ENCODE measurements at places on chromosomes 5 and 9.
A peak's percentile ranks its signal among the peaks of the same experiment; 100 is the strongest.

GRCh38 chr9:89522261-89522958 is 24.5 kb upstream of the SEMA4D start:
- DNase-seq = peak; percentile 68
- H3K27me3 ChIP-seq = no peaks in the 10 kb centered on the region
- H3K4me3 ChIP-seq = peak overlapping the region; percentile 74
- H3K4me1 ChIP-seq = peaks cover 78% of the 10 kb centered on the region

GRCh38 chr9:133876144-133876543 is 116.0 kb downstream of the VAV2 start:
- H3K36me3 ChIP-seq = no peaks in the 10 kb centered on the region
- H3K27me3 ChIP-seq = no peaks in the 10 kb centered on the region
- H3K4me3 ChIP-seq = no peak overlapping the region

- no peaks in the 10 kb centered on the region for H3K4me1 ChIP-seq
- DNase-seq = no peak
- H3K36me3 ChIP-seq = peaks cover 3% of the 10 kb centered on the region
- H3K27me3 ChIP-seq = no peaks in the 10 kb centered on the region
- no peak overlapping the region for H3K27ac ChIP-seq
- no peak overlapping the region for H3K4me3 ChIP-seq
Observed at GRCh38 chr9:131954299-131954698, 125.4 kb downstream of the MED27 start.

DNA sequence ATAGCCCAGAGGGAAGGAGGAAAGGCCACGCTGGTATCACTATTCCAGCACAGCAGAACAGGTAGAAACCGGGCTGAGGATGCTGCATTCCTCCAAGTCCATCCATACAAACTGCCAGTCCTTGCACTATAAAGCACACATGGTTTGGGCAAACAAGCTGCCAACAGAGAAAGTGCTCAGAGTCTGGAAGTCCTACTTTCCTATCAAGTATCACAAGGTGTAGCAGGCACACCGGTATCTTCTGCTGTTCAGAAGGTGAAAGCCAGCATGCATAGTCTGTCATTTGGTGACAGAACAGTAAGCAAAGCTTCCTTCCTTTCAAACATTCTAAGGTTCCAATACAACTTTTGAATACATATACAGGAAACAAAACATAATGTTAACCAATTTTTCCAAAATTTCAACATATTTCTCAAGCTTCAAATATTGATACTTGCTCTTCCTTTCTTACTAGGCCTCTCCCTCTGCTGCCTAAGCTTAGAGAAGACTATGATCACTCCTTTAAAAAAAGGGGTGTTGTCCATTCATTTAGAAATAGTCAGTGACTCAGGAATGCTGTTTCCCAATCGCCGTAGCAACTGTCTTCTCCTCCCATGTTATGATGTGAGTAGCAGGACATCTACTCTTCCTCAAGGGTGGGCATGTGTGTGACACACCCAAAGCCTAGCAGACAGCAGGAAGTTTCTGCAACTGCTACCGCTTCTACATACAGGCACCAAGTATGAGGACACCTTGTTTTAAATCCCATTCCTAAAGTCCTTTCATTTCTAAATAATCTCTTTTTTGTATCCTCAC is 14.7 kb downstream of the DIAPH1 start:
- H3K4me3 ChIP-seq = peak overlapping the region; percentile 75
- no peaks in the 10 kb centered on the region for H3K27me3 ChIP-seq
- H3K36me3 ChIP-seq = peaks cover 24% of the 10 kb centered on the region
- H3K4me1 ChIP-seq = peaks cover 74% of the 10 kb centered on the region
- DNase-seq = no peak

DNA sequence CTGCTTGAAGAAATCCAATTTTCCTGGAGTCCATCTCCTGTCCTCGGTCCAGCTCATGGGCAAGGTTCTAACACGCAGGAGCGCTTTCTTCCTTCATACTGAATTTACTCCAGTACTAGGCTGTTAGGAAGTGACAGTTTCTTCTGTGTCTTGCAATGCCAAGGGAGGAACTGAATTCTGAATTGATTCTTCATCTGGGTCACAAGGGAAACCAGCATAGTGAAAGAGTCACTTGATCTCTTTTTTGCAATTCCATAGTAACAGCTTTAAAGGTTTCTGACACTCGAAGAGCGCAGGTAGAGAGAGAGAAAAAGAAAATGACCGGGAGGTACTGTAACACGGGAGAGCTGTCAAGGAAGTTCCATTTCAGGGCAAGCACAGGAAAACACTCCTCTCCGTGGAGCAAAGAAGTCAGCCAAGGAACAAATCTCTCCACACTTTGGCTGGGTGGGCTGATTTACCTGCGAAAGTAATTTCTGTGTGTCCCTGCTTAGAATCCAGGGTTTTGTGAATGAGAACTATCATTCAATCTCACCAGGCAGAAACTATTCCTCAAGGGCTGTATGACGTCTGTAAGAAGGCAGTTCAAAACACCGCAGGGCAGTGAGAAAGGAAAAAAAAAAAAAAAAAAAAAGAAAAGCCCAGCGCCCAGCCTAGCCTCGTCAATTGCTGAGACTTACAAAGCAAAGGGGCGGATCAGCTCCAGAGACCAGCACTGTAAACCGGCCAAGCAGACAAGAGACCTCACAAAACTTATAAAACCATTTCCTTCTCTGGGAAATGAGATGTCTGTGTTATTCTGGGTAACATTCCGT is 617.8 kb downstream of the PDE4D start:
- peaks cover 7% of the 10 kb centered on the region for H3K4me1 ChIP-seq
- H3K27me3 ChIP-seq = peaks cover 39% of the 10 kb centered on the region
- H3K4me3 ChIP-seq = peak overlapping the region; percentile 59

DNA sequence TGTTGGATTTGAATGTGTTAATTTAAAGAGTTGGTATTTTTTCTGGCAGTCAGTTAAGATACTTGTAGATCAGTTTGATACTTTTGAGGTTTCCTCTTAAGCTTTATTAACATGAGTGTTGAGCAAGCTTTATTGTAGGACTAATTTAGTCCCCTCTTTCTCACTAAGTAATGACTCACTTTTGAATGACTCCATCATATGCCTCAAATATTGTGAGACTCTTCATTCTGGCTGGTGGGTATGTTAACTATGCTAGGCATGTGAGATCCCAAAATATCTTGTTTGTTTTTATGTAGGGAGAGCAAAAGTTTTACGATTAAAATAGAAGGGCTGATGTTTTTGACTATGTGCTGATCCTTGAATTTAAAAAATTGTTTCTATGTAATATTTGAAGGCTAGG is 355.7 kb downstream of the IZUMO3 start:
- H3K36me3 ChIP-seq = no peaks in the 10 kb centered on the region
- no peak overlapping the region for H3K27ac ChIP-seq
- no peaks in the 10 kb centered on the region for H3K27me3 ChIP-seq
- DNase-seq = no peak
- no peaks in the 10 kb centered on the region for H3K4me1 ChIP-seq

GRCh38 chr5:177362610-177363507 is 5.1 kb downstream of the RGS14 start:
- peak overlapping the region; percentile 68 for H3K27ac ChIP-seq

GRCh38 chr5:11890777-11891176 is 13.5 kb downstream of the CTNND2 start:
- H3K27me3 ChIP-seq = no peaks in the 10 kb centered on the region
- no peaks in the 10 kb centered on the region for H3K36me3 ChIP-seq
- no peaks in the 10 kb centered on the region for H3K4me1 ChIP-seq
- no peak overlapping the region for H3K4me3 ChIP-seq
- H3K27ac ChIP-seq = no peak overlapping the region

GRCh38 chr5:66872736-66873331 is 276.6 kb downstream of the MAST4 start:
- no peak overlapping the region for H3K27ac ChIP-seq
- no peak for DNase-seq
- no peak overlapping the region for H3K4me3 ChIP-seq
- peaks cover 3% of the 10 kb centered on the region for H3K27me3 ChIP-seq
- peaks cover 1% of the 10 kb centered on the region for H3K36me3 ChIP-seq

GRCh38 chr9:96720435-96720834 is 57.5 kb downstream of the ZNF510 start:
- no peak overlapping the region for H3K4me3 ChIP-seq
- H3K27me3 ChIP-seq = peaks cover 30% of the 10 kb centered on the region
- peaks cover 7% of the 10 kb centered on the region for H3K4me1 ChIP-seq
- no peak for DNase-seq

GRCh38 chr9:133673258-133673655 is 37.1 kb downstream of the DBH start:
- H3K27ac ChIP-seq = no peak overlapping the region
- no peaks in the 10 kb centered on the region for H3K27me3 ChIP-seq
- no peak overlapping the region for H3K4me3 ChIP-seq
- DNase-seq = no peak

DNA sequence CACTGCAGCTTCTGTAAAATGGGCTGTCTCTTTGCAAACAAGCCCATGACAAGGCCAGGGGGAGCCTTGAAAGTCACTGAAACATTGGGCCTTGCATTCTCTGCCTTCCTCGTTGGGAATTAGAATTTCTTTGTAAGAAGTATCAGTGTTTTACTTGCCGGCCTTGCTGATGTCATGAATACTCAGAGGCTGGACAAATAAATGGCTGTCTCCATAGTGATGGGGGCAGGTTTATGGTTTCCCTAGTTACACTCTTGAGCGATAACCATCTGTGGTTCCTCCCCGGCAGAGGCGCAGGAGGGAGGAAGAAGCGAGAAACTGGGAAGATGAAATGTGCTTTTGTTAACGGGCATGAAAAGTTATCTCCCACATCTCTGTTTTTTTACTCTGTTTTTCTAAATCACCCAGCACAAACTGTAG is 272.7 kb upstream of the PANK3 start:
- peaks cover 22% of the 10 kb centered on the region for H3K4me1 ChIP-seq
- no peaks in the 10 kb centered on the region for H3K36me3 ChIP-seq
- peak overlapping the region; percentile 61 for H3K4me3 ChIP-seq
- peak overlapping the region; percentile 71 for H3K27ac ChIP-seq

DNA sequence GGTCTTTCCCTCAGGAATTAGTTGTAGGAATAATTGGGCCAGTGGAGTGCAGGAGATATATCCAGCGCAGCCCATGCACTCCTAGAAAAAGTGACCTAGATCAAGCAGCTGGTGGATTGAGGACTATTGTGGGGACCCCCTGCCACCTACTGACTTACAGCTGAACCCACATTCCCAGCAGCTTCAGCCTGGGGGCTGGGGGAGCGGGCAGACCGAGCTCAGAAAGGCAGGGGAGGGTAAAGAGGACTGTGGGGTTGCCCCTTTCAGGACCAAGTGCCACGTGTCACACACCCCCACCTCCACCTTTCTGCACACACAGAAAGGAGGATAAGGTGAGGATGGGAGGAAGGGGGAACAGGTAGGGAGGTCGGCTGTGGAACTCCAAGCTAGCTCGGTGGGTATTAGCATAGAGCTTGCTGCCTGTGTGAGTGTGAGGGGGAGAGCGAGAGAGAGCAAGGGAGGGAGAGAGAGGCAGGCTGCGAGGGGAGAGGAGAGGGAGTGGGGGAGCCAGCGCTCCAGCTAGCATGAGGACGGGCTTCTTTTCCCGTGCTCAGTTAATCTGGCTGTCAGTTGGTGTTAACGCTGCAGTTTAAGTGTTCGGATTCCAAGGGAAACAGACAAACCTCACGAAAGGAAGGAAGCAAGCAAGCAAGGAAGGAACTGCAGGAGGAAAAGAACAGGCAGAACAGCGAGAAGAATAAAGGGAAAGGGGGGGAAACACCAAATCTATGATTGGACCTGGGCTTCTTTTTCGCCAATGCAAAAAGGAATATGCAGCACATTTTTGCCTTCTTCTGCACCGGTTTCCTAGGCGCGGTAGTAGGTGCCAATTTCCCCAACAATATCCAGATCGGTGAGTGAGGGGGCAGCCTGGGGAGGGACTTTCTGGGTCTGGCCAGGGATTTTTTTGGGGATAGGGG is at the start of gene GRIA1:
TSS of gene GRIA1 (plus strand) at position 553 of the 920 bp plus-strand sequence.
- no peak for DNase-seq
- H3K4me1 ChIP-seq = no peaks in the 10 kb centered on the region
- no peak within 1 kb of the TSS for H3K4me3 ChIP-seq
- no peaks in the 10 kb centered on the region for H3K36me3 ChIP-seq

DNA sequence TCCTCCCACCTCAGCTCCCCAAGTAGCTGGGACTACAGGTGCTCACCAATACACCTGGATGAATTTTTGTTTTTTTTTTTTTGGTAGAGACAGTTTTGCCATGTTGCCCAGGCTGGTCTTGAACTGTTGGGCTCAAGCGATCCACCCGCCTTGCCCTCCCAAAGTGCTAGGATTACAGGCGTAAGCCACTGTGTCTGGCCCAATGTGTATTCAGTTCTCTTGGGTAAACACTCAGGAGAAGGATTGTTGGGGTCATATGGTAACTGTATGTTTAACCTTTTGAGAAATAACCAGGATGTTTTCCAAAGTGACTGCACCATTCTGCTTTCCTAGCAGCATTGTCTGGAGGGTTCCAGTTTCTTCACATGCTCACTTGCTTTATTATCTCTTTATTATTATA is 67.4 kb downstream of the TNPO1 start:
- DNase-seq = no peak
- H3K36me3 ChIP-seq = peaks cover 36% of the 10 kb centered on the region
- no peak overlapping the region for H3K27ac ChIP-seq
- H3K27me3 ChIP-seq = no peaks in the 10 kb centered on the region

GRCh38 chr9:16510482-16510881 is 360.0 kb downstream of the BNC2 start:
- H3K4me1 ChIP-seq = no peaks in the 10 kb centered on the region
- no peak for DNase-seq
- no peaks in the 10 kb centered on the region for H3K36me3 ChIP-seq
- no peaks in the 10 kb centered on the region for H3K27me3 ChIP-seq
- no peak overlapping the region for H3K27ac ChIP-seq

DNA sequence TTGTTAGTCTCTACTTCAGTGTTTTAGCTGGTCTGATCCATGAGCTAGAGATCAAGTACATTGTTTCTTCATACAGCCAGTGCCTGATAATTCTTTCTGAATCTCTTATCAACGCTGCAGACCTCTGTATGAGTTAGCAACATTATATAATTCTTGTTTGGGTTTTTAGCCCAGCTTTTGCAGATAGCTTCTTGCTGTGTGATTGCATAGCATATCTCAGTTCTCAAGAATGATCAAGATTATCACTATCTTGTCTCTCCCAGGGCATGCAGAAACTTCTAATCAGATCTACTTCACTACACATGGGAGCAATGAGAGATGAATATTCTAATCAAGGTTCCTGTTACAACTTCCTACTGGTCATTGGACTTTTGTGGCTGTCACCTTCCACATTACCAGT is 158.3 kb downstream of the FAM174A start:
- H3K36me3 ChIP-seq = no peaks in the 10 kb centered on the region
- no peak for DNase-seq
- H3K27me3 ChIP-seq = no peaks in the 10 kb centered on the region
- H3K27ac ChIP-seq = no peak overlapping the region
- no peak overlapping the region for H3K4me3 ChIP-seq

GRCh38 chr5:157689942-157690689 is 18.8 kb downstream of the C5orf52 start:
- no peaks in the 10 kb centered on the region for H3K4me1 ChIP-seq
- peak; percentile 57 for DNase-seq
- no peak overlapping the region for H3K27ac ChIP-seq
- H3K36me3 ChIP-seq = no peaks in the 10 kb centered on the region
- H3K27me3 ChIP-seq = no peaks in the 10 kb centered on the region
- no peak overlapping the region for H3K4me3 ChIP-seq

- no peak for DNase-seq
- H3K4me3 ChIP-seq = no peak overlapping the region
- no peaks in the 10 kb centered on the region for H3K36me3 ChIP-seq
- peaks cover 11% of the 10 kb centered on the region for H3K27me3 ChIP-seq
- H3K4me1 ChIP-seq = no peaks in the 10 kb centered on the region
Observed at GRCh38 chr5:38532165-38532669, 24.2 kb downstream of the LIFR start.

Measured in activated naive CD8-positive, alpha-beta T cell treated with anti-CD3 and anti-CD28 coated beads, Interleukin-2, amount 10 ng/mL, durations not matched to agents 7 days and 5 days (primary cell).